Pancreas (tissue), 10 donors: ENCODE measurements at places on chromosomes 11 and 22. TPM values are rescaled to one million over a fixed set of nuclear protein-coding genes. Genes with fewer than 3 reads are reported as not detected.

Gene PACSIN3
- 31.5 TPM for total RNA-seq

Gene CRYBB3
- 0.32 TPM for total RNA-seq

Gene LRRC56
- 1.9 TPM for total RNA-seq

Gene GSTP1
- 267 TPM for total RNA-seq

Gene CDC45
- not detected for total RNA-seq

Gene RIMBP3B
- total RNA-seq = not detected

Gene TPH1
- 0.03 TPM for total RNA-seq

Gene LARGE2
- total RNA-seq = 17.1 TPM

Gene KRTAP5-7
- total RNA-seq = not detected

Gene KCNE3
- 4.6 TPM for total RNA-seq

Gene P2RY2
- 0.98 TPM for total RNA-seq

Gene TMPRSS13
- total RNA-seq = 2.2 TPM

Gene MRGPRE
- 0.16 TPM for total RNA-seq

Gene FADS2
- total RNA-seq = 2.6 TPM

Gene APOA5
- total RNA-seq = not detected

Gene GAB2
- total RNA-seq = 10.0 TPM

GRCh38 chr22:37012262-37012904 lies 6.9 kb downstream of the TST start:
- DNase-seq = peak; percentile 40
- no peaks in the 10 kb centered on the region for H3K36me3 ChIP-seq
- peaks cover 15% of the 10 kb centered on the region for H3K4me1 ChIP-seq

DNA sequence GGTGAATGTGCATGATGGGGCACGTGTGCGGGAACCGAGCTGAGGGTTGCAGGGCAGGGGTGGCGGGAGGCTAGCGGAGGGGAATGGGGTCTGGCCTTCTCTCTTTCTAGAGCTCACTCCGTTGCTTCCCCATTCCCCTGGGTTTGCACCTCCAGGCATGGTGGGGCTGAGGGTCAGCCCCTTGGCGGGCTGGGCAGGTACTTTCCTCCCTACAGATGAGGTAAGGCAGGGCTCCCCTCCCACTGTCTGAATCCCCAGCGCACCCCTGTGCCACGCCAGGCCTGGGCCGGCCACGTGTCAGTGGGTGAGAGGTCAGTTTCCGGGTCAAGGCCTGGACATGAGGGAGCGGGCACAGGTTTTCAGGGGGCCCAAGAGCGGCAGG lies 8.9 kb downstream of the SUSD2 start:
- no peak overlapping the region for H3K4me3 ChIP-seq
- H3K36me3 ChIP-seq = no peaks in the 10 kb centered on the region
- no peaks in the 10 kb centered on the region for H3K27me3 ChIP-seq
- no peaks in the 10 kb centered on the region for H3K4me1 ChIP-seq

DNA sequence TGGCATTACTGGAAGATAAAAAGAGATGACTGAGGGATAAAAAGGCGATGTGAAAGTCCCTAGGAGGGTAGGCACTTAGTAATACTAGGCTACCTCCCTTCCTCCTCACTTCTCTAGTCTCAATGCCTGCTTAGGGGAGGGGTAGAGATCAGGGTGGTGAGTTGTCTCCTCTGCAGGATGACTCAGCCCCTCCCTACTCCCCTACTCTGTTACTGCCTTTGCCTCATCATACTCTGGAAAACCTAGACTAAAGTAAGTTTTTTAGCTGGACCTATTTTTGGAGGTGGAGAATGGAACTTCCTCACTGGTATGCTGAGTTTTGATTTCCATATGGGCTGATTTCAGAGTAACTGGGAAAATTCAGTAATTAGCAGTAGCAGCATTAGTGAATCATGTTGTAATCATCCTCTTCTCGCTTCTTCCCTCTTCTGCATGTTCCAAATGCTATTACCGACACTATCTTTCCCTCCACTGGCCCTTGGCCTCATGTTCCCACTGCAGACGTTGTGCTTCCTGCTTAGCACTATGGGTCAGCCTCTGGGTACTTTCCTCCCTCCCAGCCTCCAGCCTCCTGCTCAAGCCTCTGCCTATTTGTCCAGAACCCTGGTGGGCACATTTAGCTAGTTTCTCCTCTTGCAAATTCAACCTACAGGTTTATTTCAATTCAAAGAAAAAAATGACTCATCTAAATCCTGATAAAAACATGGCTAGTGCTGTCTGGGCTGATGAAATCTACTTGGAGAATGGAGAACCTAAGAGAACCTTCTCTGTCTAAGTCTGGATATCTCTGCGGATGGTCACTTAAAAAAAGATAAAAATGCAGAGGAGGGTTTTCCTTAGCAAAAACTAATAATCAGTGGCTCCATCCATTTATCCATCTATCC lies 281.7 kb downstream of the ST3GAL4 start:
- H3K36me3 ChIP-seq = no peaks in the 10 kb centered on the region
- no peak overlapping the region for H3K27ac ChIP-seq
- H3K27me3 ChIP-seq = no peaks in the 10 kb centered on the region
- no peak for DNase-seq
- H3K4me3 ChIP-seq = no peak overlapping the region

- no peaks in the 10 kb centered on the region for H3K4me1 ChIP-seq
- no peak for DNase-seq
- no peaks in the 10 kb centered on the region for H3K36me3 ChIP-seq
- H3K27ac ChIP-seq = no peak overlapping the region
- no peaks in the 10 kb centered on the region for H3K27me3 ChIP-seq
Measured at GRCh38 chr11:10486161-10486840, 31.2 kb downstream of the AMPD3 start.

- H3K4me3 ChIP-seq = no peak overlapping the region
- H3K27ac ChIP-seq = peak overlapping the region; percentile 63
- no peaks in the 10 kb centered on the region for H3K27me3 ChIP-seq
- peaks cover 3% of the 10 kb centered on the region for H3K4me1 ChIP-seq
Measured at GRCh38 chr22:33579448-33580093, 340.7 kb downstream of the LARGE1 start.

- no peaks in the 10 kb centered on the region for H3K27me3 ChIP-seq
- peaks cover 5% of the 10 kb centered on the region for H3K4me1 ChIP-seq
- DNase-seq = no peak
- no peak overlapping the region for H3K4me3 ChIP-seq
- H3K36me3 ChIP-seq = no peaks in the 10 kb centered on the region
- no peak overlapping the region for H3K27ac ChIP-seq
Measured at GRCh38 chr11:70303070-70303469, 32.6 kb downstream of the PPFIA1 start.

DNA sequence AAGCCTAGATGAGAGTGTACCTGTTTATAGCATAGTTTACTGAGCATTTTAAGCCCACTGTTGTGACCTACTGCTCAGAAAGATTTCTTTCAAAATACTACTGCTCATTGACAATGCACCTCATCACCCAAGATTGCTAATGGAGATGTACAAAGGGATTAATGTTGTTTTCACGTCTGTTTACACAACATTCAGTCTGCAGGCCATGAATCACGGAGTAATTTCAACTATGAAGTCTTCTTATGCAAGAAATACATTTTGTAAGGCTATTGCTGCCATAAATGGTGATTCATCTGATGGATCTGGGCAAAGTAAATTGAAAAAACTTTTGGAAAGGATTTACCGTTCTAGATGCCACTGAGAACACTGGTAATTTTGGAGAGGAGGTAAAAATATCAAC lies 112.9 kb downstream of the KIF18A start:
- DNase-seq = no peak
- no peaks in the 10 kb centered on the region for H3K27me3 ChIP-seq
- H3K36me3 ChIP-seq = no peaks in the 10 kb centered on the region
- H3K4me3 ChIP-seq = no peak overlapping the region

GRCh38 chr11:64181506-64182411 lies 4.2 kb upstream of the STIP1 start:
- peak; percentile 95 for DNase-seq
- H3K4me3 ChIP-seq = no peak overlapping the region
- H3K27me3 ChIP-seq = no peaks in the 10 kb centered on the region
- H3K27ac ChIP-seq = peak overlapping the region; percentile 52

DNA sequence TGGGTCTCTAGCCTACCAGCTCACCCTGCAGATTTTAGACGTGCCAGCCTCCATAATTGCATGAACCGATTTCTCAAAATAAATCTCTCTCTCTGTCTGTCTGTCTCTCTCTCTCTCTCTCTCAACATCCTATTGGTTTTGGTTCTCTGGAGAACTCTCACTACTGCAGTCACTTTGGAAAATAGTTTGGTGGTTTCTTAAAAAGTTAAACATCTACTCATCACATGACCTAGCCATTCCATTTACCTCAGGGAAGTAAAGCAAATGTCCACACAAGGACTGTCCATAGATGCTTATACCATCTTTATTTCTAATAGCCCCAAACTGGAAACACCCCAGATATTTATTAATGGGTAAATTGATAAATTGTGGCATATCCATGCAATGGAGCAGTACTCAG lies 119.5 kb downstream of the SNX19 start:
- no peak overlapping the region for H3K27ac ChIP-seq
- H3K36me3 ChIP-seq = no peaks in the 10 kb centered on the region
- no peak for DNase-seq
- no peak overlapping the region for H3K4me3 ChIP-seq
- H3K4me1 ChIP-seq = no peaks in the 10 kb centered on the region
- H3K27me3 ChIP-seq = no peaks in the 10 kb centered on the region

- no peaks in the 10 kb centered on the region for H3K4me1 ChIP-seq
- no peaks in the 10 kb centered on the region for H3K36me3 ChIP-seq
- H3K4me3 ChIP-seq = no peak overlapping the region
- no peak for DNase-seq
Measured at GRCh38 chr11:9732453-9732852, 68.6 kb downstream of the SWAP70 start.

GRCh38 chr11:70247710-70248072 lies 22.8 kb upstream of the PPFIA1 start:
- no peaks in the 10 kb centered on the region for H3K27me3 ChIP-seq
- no peaks in the 10 kb centered on the region for H3K36me3 ChIP-seq
- no peak overlapping the region for H3K27ac ChIP-seq
- no peak overlapping the region for H3K4me3 ChIP-seq
- H3K4me1 ChIP-seq = no peaks in the 10 kb centered on the region

DNA sequence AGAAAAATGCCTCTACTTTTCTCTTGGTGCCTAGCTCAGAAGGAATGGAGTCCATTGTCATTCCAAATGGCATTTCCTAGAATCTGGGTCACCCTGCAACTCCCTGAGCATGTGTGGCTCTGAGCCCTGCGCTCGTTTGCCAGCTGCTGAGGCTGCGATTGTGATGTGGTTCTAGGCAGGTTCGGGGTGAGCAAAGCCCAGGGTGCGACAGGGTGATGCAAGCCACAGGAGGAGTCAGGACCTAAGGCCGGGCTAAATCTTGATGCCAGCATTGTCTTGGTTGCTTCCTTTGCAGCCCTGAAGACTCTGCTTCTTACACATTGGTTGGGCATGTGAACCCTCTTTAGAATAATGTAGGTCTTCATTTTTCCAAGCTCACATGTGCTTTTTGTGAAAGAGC lies 131.0 kb downstream of the MORC2 start:
- no peak for DNase-seq
- no peaks in the 10 kb centered on the region for H3K36me3 ChIP-seq
- H3K4me1 ChIP-seq = no peaks in the 10 kb centered on the region
- H3K27me3 ChIP-seq = no peaks in the 10 kb centered on the region
- no peak overlapping the region for H3K4me3 ChIP-seq
- no peak overlapping the region for H3K27ac ChIP-seq

DNA sequence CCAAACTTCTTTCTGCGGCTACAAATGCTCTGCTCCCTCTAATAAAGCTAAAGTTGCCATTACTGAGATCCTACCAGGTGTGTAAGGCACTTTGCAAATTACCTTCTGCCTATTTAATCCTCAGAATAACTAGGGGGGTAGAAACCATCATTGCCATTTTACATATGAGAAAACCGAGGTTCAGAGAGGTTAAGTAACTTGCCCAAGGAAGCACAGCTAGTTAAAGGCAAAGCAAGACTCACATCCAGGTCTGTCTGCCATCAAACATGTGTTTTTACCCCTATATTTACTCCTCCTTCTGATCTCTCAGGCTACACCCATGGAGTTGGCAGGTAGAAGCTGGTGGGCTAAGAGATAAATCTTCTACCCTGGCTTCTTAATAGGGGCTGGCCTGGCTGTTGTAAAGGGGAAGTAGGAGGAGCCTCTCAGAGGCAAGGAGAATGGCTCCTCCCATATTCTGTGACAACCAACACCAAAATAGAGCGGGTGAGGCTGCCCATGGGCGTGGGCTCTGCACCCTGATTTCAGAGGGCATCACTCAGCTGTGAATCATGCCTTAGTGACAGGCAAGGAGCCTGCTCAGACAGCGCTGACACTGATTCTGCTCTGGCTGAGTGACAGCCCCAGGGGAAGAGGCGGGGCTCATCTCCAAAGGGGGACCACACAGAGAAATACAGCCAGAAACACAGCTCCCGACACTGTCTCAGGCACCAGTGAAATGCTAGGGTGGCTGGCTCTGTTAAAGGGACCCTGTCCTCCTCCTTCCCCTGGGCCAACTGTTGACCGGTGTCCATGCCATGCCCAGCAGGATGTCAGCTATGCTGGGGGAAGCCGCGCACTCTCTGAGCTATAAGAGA lies 106.8 kb downstream of the ABTB2 start:
- no peaks in the 10 kb centered on the region for H3K27me3 ChIP-seq
- no peaks in the 10 kb centered on the region for H3K36me3 ChIP-seq
- H3K27ac ChIP-seq = no peak overlapping the region
- no peak overlapping the region for H3K4me3 ChIP-seq
- DNase-seq = no peak
- H3K4me1 ChIP-seq = peaks cover 10% of the 10 kb centered on the region

- H3K4me1 ChIP-seq = no peaks in the 10 kb centered on the region
- no peak overlapping the region for H3K4me3 ChIP-seq
- H3K27me3 ChIP-seq = no peaks in the 10 kb centered on the region
- H3K27ac ChIP-seq = no peak overlapping the region
- no peak for DNase-seq
Measured at GRCh38 chr11:122743949-122744348, 88.4 kb downstream of the UBASH3B start.

DNA sequence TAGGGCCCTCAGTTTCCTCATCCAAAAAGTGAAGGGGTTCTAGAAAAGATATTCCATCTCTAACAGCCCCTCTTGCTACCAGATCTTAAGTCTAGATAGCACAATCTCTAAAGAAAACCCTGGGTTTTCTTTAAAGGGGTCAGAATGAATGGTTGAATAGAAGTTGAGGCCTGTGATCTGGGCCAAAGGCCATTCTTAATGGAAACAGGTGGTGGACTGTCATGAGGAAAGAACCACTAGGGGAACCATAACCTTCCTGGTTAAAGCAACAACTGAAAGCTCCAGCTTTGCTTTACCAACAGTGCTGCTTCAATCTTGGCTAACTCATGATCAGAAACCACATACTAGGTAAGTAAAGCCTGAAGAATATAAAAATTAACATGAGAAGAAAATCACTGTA lies 1.8 kb downstream of the CELF1 start:
- peaks cover 17% of the 10 kb centered on the region for H3K4me1 ChIP-seq
- peak overlapping the region; percentile 84 for H3K27ac ChIP-seq
- H3K27me3 ChIP-seq = no peaks in the 10 kb centered on the region
- no peak overlapping the region for H3K4me3 ChIP-seq
- DNase-seq = no peak
- no peaks in the 10 kb centered on the region for H3K36me3 ChIP-seq

GRCh38 chr11:7636350-7636749 lies 37.0 kb downstream of the CYB5R2 start:
- H3K27ac ChIP-seq = no peak overlapping the region
- H3K27me3 ChIP-seq = no peaks in the 10 kb centered on the region
- H3K36me3 ChIP-seq = peaks cover 56% of the 10 kb centered on the region
- H3K4me3 ChIP-seq = no peak overlapping the region
- DNase-seq = no peak
